ENCODE measurements at places on chromosomes 3 and 15.

DNA sequence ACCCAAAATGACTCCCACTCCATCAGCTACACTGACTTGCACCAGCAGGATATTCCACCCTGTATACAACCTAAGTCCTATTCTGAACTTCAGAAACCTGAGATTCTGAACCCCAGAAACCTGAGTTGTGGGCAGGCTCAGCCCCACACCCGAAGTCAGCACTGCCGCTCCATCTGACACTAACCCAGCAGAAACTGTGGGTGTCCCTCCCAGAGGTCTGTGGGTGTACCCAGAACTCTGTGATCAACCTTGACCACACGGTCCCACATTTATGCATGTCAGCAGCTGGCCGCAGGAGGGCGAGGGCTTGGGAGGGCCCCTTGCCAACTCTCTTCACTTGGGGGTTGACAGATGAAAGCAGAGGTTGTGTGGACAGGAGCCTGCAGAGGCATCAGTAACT lies 9.3 kb downstream of the OXTR start:
- no peak for DNase-seq

- no peak for DNase-seq
These were observed 648 bp downstream of the AMIGO3 start for GRCh38 chr3:49718858-49719213.

DNA sequence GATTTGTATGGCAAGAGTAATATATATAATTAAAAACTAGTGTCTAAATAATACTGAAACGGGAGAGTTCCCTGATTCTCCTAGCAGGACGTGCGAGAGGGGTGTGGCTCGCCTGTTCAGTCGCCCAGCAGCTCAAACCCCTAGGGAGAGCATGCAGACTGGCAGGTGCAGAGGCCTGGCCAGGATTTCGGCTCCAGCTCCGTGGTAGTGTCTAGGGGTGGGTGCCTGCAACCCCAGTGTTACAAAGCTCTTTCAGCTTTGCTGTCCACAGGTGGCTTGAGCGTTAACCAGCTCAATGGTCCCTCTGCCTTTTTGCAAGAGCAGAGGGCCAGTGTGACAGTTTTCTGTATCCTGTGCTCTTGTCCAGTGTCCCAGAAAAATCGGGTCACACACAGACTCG lies 226.6 kb downstream of the ALCAM start:
- no peak for DNase-seq

- no peak for DNase-seq
These were observed 89.1 kb downstream of the XXYLT1 start for GRCh38 chr3:195181741-195182469.

DNA sequence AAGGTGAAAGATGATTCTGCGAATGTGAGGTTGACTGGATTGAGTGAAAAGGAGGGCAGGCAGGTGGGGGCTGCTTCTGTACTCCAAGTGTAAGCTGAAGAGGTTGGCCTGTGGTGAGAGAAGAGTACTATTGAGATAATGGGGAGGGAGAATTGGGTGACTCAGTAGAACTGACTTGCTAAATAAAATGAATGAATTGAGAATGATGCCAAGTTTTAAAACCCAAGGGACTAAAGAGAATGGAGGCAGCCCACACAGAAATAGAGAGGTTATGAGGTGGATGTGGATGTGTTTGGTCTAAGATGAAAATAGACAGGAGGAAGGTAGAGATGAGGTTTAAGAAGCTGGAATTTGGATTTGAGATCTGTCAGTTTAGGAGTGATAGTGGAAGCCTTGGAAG lies 5.9 kb downstream of the MME start:
- DNase-seq: no peak

DNA sequence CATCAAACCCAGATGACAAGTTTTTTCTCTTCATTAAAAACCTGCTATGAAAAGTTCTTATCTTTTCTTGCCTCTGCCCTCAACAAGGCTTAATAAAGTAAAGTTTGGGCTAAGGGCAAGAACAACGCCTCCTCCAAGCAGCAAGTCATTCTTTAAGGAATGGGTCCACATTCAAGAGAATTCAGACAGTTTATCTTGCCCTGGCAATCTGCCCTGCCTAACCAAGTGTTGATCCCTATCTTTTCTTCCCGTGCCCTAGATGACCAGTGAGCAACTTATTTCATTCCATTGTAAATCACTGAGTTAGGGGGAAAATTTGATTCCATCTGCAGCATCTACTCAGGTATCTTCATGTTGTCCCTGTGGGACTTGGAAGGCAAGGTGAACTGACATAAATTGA lies 370.3 kb upstream of the DPPA4 start:
- no peak for DNase-seq

DNA sequence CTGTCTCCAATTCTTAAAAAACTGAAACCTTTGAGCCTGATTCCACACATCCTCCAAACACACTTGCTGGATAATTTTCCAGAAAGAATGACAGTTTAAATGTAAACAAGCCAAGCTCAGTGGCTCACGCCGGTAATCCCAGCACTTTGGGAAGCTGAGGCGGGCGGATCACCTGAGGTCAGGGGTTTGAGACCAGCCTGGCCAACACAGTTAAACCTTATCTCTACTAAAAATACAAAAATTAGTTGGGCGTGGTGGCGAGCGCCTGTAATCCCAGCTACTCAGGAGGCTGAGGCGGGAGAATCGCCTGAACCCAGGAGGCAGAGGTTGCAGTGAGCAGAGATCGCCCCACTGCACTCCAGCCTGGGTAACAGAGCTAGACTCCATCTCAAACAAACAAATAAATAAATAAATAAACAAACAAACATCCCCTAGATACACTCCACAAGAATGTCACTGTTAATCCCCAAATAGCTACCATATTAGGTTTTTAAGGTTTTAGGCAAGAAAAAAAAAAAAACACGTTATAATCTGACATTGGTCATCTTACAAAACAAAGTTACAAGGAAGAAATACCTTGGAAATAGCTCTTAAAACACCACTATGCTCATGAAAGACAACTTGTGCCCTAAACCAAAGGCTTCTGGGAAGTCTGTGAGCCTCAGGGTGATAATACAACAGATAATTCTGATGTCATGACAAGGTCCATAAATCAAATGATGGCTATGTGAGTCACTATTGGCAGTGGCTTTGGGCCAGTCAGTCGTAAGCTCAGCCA lies 13.2 kb downstream of the TNIK start:
- no peak for DNase-seq

DNA sequence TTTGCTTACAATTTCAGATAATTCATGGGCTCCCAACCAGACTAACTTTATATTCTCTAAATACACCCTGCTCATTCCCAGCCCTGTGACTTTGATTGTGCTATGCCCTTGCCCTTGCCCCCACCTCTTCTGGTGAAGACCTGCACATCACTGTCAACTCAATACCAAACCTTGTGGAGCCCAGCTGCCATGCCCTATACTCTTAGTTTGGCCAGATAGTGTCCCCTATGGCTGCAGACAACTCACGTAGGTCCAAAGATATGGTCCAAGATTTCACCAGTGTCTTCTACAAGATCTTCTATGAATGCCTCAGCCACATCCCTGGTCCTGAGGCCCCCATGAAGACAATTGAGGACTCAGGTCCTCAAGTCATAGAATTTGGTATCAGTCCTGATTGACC lies 118.3 kb upstream of the EIF1B start:
- no peak for DNase-seq

- no peak for DNase-seq
These were observed 625.4 kb downstream of the ZPLD1 start for GRCh38 chr3:103060242-103060641.

GRCh38 chr3:190696777-190697501 lies 165.6 kb downstream of the GMNC start:
- DNase-seq: no peak

DNA sequence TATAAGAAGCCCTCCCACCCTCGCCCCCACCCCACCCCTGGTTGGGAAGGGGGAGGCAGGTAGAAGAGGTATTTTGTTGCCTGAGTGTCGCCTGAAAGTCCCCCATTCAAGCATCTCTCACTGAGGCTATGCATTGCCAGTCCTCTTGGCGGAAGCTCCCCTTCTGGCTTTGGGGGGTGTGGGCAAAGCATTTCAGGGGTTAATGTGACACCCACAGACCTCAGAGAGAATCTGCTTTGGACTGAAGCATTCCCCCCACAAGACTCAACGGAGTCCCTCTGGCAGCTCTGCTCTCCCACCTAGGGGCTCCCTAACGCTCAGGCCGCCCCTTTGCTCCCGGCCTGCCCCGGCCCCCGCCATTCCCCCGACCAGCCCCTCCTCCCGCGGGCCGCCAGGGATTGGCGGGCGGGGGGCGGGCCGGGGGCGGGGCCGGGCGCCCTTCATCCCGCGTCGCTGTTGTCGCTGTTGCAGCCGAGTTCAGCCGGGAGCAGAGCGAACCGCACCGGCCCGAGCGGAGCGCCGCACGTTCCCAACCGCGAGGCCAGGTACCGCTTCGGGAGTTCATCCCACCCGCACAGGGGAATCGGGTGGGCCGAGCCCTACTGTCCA lies at the start of gene SLC38A3:
TSS of gene SLC38A3 (plus strand) at position 468 of the 609 bp plus-strand sequence. CDS start 8,929 bp downstream, outside the sequence.
- no peak for DNase-seq

DNA sequence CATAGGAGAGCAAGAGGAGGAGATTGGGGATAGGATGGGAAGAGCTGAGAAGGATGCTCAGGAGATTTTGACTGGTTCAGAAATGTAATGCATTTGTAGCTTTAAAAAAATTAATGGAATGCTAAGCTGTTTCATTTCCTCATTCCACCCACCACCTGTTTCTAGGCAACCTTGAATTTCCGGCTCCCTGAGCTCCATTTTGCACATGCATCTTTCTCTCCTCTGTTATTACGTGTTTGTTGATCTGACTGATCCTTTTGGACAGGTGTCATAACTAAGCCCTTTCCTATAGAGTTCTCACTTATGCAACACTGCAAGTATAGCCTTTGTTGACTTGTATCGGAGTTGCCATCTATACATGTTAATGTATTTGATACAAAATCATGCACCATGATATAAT lies 4.3 kb downstream of the TMPRSS7 start:
- no peak for DNase-seq

DNA sequence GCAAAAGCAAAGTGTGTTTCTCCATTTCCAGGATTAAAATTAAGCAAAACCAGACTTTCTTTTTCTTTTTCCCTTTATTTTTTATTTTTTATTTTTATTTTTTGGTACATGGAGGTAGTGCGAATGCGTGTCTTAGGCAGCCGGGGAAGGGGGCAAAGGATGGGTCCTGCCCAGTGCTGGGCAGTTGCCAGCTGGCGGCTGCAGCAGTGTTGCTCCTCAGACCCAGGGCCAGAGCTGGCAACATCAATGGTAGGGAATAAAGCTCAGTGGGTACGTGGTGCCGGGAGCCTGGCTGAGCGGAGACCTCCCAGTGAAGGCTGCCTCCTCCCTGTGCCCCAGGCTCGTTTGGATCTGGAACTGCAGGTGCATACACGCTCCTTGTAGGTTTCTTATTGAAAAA lies 46.3 kb downstream of the POLR2M start:
- no peak for DNase-seq

DNA sequence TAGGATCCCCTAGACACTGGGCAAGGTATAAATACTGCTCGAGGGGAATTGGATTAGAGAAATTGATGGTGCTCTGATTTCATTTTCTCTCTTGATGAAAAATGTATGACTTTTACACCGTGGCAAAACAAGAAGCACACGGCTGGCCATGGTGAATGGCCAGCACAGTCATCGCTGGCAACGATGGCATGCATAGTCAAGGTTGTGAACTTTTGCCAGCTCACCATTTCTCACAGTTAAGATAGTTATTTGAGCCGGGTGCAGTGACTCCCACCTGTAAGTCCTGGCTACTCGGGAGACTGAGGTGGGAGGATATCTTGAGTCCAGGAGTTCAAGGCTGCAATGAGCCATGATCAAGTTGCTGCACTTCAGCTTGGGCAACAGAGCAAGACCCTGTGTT lies 95.4 kb downstream of the HMG20A start:
- no peak for DNase-seq

DNA sequence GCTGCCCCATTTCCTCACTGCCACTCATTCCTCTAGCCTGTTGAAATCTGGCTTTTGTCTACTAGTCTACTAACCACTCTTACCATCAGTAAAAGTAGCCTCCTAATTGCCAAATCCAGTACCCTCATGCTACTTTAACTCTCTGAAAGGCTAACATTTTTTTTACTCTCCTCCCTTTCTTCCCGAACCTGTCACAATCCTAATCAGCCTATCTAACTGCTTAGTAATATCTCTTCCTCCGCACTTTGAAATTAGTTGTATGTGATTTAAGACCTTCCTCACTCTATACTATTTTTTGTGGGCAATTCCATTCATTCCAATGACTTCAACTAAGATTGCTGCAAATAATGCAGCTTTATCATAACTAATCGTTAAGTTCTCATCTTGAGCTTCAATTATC lies 3.7 kb downstream of the SENP7 start:
- DNase-seq: no peak

- DNase-seq: no peak
These were observed 92.4 kb upstream of the HES1 start for GRCh38 chr3:194043516-194043915.

GRCh38 chr3:183485093-183485492 lies 56.7 kb upstream of the MCF2L2 start:
- DNase-seq: no peak

All from NK-92 treated with Interleukin-12 subunit alpha and Interleukin-12 subunit beta, amount 100 ng/mL, for 24 hours (cell line).